ENCODE measurements at places on chromosomes 7 and 10. TPM values are rescaled to one million over a fixed set of nuclear protein-coding genes. Genes with fewer than 3 reads are reported as not detected.

- DNase-seq: no peak
Measured at GRCh38 chr10:1461016-1461415, 276.3 kb downstream of the ADARB2 start.

GRCh38 chr10:131576341-131577177 lies 265.0 kb upstream of the TCERG1L start:
- DNase-seq: no peak

- DNase-seq: no peak
Measured at GRCh38 chr10:91589015-91589657, 43.7 kb downstream of the PPP1R3C start.

- DNase-seq: no peak
Measured at GRCh38 chr10:89888321-89889070, 187.1 kb downstream of the KIF20B start.

- no peak for DNase-seq
Measured at GRCh38 chr7:90584378-90584777, 11.7 kb upstream of the CDK14 start.

POLR2J2 gene
- total RNA-seq: 7.8 TPM

RELN gene
- total RNA-seq: 26.3 TPM

DNA sequence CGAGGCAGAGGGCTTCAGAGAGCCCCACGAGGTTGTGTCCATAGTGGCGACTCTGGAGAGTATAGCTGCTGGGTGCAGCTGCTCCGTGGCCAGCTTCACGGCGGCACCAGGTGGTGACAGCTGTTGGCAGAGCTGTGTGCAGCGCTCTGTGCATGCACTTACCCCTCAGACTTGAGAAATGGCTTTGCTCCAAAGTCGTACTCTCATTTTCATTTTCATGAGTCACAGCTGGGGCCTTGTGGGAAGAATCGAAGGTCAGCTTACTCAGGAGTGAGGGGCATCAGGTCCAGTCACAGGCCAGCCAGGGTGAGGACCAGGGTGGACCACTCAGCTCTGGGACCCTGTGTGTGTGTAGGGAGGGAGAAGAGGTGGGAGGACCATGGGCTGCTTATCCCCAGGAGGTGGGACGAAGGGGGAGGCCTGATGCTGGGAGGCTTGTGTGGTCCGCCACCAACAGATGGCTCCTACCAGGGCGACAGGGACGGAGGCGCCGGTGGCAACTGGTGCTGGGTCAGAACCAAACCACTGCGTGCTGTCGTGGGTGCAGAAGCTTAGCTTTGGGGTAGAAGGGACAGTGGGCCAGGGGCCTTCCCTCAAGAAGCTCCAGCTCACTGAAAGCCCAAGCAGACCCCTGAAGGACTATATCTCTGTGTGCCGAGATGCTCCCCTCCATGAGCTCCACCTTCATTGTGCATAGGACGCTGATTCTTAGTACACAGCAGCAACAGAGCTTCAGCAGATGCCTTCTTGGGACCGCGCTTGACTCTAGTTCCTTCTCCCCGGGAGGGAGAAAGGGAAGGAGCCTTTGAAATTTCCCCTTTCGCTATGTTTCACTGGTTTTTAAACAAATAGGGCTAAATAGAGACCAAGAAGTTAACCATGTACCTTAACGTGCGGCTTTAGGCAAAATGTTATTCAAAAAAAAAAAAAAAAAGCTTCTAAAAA lies 225.0 kb downstream of the CELF2 start:
- DNase-seq: no peak

FAM107B gene
- total RNA-seq: 40.2 TPM

GRCh38 chr10:93293999-93294398 lies 188.1 kb downstream of the MYOF start:
- DNase-seq: no peak

DNA sequence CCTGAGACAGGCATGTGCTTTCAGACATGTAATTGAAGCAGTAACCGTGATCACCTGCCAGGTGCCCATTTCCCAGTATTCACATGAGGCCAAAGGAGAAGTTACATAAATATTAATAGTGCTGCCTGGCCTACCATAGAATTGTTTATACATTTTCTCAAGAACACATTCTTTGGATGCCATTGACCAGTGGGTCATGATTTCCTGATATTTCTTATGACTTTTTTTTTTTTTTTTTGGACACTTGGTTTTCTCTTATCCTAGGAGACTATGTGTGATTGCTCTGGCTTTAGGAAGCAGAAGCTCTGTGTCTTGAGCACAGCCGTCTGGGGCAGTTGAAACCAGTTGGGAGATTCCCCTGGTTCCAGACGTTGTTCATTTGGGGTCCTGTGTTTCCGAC lies 143.9 kb upstream of the NPS start:
- DNase-seq: no peak

- DNase-seq: no peak
Measured at GRCh38 chr7:100629117-100629716, 12.1 kb downstream of the TFR2 start.
